ENCODE measurements at places on chromosomes 11 and 22. TPM values are rescaled to one million over a fixed set of nuclear protein-coding genes. Genes with fewer than 3 reads are reported as not detected.

Gene APOA4
- total RNA-seq, result not detected

Gene BET1L
- 55.8 TPM for total RNA-seq

Gene TECTA
- 0.14 TPM for total RNA-seq

- no peak for DNase-seq
These were observed 2.1 kb downstream of the TMPRSS4 start for GRCh38 chr11:118078911-118079411.

DNA sequence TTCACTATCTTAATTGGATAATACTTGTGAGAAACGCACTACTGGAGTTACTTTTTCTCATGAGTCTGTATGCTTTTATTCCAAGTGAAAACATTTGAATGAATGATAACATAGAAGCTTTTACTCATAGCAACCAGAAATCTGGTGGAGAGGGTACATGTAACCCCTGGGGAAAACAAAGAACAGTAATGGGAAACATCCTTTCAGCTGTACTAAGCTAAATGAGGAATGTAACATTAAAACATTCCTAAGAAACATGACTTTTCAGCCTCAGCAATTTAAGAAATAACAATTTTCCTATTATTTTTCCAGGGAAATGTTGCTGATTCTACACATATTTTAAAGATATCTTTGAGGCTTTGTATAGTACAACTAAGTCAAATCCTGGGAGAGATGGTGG is 97.2 kb upstream of the CEP126 start:
- DNase-seq, result no peak

- DNase-seq, result no peak
These were observed 70.0 kb upstream of the IGLL5 start for GRCh38 chr22:22817468-22818201.

GRCh38 chr11:57301711-57302423 is 22.9 kb downstream of the TNKS1BP1 start:
- DNase-seq, result no peak

DNA sequence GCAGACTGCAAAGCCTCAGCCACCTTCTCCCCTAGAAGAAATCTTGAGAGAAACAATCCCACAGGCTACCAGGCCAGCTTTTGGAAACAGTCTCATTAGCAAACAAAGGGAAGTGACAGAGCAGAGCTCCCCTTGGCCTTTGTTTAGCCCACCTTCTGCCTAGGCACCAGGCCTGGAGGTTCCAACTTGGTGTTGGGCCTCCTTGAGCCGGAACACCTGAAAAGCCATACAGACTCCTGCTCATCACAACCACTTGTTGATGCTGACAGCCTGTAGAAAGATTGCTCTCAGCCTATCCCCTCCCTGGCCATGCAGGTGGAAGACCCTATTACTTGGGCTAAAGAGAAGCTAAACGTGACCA is 26.6 kb downstream of the KCNQ1OT1 start:
- DNase-seq, result no peak

DNA sequence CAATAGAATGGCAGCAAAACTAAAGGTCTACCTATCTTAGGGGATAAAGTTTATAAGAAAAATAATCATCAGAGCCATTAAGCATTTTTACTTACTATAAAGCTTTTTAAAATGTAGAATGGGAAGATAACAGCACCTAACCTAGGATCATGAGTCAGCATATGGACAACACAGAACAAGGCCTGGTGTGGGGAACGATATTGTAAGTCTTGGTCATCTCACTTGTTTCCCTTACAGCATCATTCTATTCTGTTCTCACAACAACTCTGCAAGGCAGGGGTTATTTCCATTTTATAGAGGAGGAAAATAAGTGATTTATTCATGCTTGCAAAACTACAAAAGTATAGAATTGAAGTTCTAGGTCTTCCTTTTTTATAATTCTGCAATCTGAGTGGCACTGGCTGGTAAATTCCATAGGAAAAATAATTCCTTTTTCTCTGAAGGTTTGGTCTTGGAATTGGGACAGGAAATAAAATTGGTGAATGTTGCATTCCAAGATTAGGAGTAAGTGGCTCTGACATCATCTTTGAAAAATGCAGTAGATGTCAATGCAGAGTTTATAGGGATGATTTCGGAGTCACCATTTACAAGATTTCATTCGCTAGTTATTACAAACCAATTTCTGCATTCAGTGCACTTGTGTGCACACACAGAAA is 423.0 kb downstream of the DYNC2H1 start:
- no peak for DNase-seq

- no peak for DNase-seq
These were observed 16.8 kb downstream of the APOL6 start for GRCh38 chr22:35664955-35665587.
